Stimulated activated CD4-positive, alpha-beta T cell treated with anti-CD3 and anti-CD28 coated beads, TNF-alpha, amount 100 ng/mL, for 24 hours (primary cell): ENCODE measurements at places on chromosomes 6 and 20.

DNA sequence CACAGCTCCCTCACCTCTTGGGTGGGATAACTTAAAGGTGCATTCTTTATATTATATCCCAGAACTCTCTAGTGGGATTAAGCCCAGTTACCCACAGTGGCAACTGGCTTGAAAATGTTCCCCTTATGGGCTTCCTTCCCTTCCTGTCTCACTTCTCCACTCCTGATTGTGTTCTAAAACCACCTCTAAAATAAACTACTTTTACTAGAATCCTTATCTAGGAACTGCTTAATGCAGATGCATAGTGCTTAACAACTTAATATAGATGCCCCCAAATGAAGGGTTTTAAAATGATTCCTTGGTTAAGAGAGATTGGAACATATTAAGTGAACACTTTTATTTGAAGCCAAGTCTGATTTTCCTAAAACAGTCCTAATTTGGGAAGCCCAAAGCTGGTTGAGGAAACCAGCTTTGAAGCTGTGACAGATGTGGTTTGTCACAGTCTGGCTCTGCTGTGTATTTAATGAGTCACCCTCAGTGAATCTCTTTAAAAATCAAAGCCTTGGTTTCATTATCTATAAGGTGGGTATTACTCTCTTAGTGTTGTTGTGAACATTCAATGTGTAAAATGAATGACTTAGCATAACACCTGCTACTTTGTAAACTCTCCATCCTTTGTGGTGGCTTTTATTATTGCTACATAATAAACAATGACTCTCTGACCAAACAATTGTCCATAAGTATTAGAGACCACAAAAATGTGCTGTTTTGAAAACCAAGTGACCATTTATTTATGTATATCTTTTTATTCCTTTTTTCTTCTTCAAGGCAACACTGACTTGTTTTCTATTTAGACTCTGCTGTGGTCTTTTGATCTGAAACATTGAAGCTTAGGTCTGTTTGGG lies 24.4 kb downstream of the PLCB1 start:
- no peak for DNase-seq

- DNase-seq = no peak
Measured at GRCh38 chr6:55290736-55291135, 36.5 kb upstream of the GFRAL start.

GRCh38 chr6:73234733-73235132 lies 9.4 kb upstream of the KHDC1L start:
- DNase-seq = no peak

- DNase-seq = no peak
Measured at GRCh38 chr20:23159256-23159946, 73.3 kb upstream of the CD93 start.

DNA sequence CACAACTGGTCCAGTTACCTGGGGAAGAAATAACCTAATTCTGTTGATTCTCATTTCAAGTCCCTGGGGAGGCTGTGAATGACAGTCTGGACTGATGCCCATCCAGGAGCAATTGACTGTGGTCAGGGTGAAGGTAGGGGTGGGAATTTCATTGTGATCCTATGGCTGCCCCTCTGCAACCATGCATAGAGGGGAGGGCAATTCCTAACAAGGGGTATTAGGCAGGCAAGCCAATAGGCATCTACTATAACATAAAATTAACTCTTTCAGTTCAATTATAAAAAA lies 44.0 kb upstream of the TRAM2 start:
- no peak for DNase-seq

DNA sequence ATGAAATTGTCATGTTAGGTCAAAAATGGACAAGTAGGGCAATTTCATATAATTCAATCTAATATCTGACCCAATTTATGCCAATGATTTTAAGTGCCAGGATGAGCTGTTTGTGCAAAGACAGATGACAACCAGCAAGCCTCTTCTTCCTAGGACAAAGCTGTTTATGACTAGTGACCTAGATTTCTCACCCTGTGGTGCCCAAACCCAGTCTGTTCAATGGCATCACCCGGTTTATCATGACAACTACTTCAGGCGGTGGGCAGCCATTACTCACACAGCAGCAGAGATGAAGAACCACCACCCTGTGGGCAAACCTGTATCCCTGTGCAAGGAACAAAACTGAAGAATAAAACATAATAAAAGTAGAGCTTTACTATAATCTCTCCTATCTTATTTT lies 59.0 kb downstream of the MAP7 start:
- DNase-seq = no peak

- no peak for DNase-seq
Measured at GRCh38 chr6:130771741-130772140, 55.5 kb upstream of the SMLR1 start.

- no peak for DNase-seq
Measured at GRCh38 chr20:31687777-31688176, 34.9 kb downstream of the BCL2L1 start.

DNA sequence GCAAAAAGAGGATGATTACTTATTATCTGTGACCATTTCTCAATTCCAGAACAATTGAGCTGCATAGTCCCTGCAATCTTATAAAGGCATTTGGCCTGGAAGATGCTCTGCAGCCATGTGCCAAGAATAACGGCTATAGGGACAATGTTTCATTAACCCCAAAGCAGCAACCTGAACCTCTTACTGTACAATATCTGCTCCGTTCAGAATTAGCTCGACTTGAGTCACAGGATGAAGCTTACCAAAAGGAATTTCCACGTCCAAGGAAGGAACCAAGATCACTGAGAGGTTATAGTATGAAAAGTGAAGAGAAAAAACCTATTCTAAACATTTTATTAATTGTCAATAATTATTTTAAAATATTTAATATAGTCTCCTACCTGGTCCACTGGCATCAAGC lies 167.3 kb upstream of the GMDS start:
- no peak for DNase-seq

- DNase-seq = no peak
Measured at GRCh38 chr6:116352515-116353471, 18.0 kb upstream of the DSE start.

GRCh38 chr6:74510878-74511277 lies 695.0 kb downstream of the COL12A1 start:
- no peak for DNase-seq

DNA sequence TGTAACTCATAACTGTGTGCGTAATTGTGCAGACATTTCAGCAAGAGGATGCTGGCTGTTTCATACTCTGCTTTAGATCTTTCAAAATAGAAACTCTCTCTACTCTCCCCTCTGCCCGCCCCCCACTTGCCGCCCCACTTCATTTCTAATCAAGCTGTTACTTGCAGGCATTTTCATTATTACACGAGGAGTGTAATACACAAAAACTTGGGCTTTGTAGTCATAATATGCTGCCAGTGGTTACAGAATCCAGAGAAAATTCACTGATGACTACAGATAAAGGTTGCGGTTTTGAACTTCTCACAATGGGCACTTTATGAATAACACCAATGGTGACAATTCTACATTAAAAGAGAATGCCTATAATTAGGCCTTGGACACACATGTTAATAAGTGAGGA lies 194.0 kb upstream of the POU3F2 start:
- no peak for DNase-seq

DNA sequence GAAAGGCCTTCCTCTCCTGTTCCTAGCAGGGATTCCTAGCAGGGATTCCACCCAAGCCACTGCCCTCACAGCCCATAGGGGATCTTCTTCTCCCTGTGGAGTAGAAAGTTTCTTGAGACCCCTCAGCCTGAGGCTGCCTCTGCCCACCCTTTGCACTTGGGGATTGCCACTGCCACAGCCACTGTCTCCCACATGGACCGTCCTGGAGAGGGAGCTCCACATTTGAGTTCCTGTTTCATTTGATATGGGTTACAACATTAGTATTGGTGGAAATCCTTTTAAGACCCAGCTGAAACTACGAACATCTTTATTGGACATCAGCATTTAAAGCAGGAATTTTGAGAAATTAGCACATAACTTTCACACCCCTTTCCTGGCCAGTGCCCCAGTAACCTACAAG lies 25.6 kb downstream of the HLA-G start:
- DNase-seq = no peak

- no peak for DNase-seq
Measured at GRCh38 chr20:37238935-37239451, 22.6 kb downstream of the GHRH start.

DNA sequence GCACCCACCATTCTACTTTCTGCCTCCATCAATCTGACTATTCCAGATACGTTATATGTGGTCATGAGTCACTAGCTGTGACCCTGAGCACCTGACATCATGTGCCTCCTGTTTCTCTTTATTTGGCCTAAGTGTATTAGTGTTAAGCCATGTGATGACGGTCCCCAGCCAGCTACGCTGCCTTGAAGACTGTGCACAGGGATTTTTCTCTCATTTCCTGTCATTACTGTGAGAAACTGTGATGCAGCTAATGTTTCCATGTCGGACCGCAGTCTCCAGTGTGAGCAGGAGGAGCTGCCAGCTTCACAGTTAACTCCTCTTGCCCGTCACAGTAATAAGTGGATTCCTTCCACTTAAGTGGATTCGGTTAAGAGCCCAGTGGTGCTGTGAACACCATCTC lies 9.9 kb upstream of the SPATS1 start:
- DNase-seq = no peak

DNA sequence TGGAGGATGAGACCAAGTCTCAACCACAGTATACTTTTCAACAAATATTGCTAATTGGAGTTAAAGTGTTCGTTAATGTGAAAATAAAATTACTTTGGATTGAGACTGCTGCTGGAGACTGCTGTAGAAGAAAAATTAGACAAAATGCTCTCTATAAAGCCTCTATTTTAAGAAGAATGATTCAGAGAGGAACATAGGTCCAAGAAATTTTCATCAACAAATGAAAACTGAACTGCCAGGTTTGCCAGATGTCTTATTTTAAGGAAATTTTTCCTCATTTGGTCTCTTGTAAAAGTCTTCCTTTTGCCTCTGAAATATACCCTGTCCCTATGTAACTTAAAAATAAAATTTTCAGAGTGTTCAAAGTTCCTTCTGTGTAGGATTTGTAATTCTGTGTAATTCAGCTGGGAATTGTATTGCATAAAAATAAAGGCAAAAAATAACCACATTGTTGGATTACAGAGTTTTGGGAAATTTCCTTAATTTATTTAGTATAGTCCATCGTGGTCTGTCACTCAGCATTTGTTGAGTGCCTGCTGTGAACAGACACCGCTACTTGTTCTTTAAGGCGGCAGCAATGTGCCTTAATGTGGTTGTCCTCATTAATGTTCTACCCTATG lies 27.4 kb downstream of the ANKS1A start:
- no peak for DNase-seq

- DNase-seq = no peak
Measured at GRCh38 chr6:35272005-35272404, 12.5 kb downstream of the ZNF76 start.

DNA sequence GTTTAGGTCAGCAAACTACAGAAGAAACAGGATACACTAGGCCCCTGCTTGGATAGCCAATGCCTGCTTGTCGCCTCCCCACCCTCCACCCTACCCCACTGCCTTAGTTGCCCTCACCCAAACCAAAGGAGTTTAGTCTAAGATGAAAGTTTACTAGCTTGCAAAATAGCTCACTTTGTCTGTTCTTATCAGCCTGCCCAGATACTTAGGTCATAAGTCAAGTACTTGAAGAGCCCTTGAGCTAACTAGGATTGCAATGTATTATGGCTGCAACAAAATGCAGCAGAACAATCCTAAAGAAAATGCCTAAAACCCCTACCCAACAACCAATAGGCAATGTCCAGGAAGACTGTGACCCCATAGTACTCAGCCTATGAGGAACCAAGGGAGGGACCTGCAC lies 7.3 kb upstream of the ENTPD6 start:
- no peak for DNase-seq

DNA sequence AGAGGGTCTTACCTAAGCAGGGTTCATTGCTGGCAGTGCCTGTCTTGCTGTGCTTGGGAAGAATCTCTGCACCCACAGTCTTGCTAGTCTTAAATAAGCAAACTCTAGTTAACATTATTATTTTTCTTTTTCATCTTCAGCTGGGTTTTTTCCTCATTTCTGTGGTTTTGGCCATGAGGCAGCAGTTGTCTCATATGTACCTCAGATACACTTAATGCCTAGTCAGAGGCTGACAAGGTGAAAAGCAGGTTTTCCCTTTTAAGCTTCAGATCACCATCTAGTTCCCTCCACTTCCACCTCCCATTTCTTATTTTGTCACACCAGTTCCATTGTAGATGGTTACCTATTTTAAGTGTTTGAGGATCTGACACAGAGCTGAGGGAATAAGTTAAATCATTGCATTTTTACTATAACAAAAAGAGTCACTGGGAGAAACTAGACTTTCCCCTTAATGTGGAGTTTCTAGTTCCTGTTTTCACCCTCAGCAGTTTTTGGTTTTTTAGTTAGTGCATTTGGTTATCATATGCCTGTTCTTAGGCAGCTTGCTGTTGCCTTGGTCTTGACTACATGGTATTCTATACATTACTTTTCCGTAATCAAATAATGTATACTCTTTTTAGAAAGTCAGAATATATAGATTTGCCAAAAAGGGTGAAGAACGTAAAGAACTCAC lies 46.0 kb downstream of the AFDN start:
- DNase-seq = no peak

DNA sequence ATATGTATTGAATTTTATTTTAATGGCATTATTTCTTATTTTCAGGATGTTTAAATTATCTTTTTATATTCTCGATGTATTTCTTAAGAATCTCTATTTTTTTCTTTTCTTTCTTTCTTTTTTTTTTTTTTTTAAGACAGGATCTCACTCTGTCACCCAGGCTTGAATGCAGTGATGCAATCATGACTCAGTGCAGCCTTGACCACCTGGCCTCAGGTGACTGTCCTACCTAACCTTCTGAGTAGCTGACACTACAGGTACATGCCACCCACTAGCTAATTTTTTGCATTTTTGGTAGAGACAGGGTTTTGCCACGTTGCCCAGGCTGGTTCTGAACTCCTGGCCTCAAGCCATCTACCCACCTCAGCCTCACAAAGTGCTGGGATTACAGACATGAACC lies 143.8 kb upstream of the LAMA2 start:
- DNase-seq = no peak

DNA sequence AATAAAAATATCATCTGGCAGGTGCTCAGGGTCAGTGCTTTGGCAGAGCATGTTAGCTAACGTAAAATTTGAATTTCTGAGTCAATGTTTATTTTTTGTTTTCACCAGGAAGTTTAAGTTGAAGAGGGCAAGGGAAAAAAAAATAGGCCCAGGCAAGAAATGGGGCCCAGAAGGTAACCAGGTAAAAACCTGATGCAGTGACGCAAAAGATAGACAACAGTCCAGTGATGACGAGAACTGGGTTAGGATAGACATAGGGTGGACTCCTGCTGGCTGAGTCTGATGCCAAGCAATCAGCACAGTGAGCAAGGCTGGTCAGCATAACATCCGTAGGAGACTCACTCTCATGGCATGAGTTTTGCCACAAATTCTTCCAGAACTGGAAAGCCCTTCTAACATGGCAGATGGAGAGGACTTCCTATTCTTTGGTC lies 42.2 kb downstream of the ZHX3 start:
- DNase-seq = no peak

- no peak for DNase-seq
Measured at GRCh38 chr6:31243508-31243907, 28.4 kb downstream of the HLA-C start.

- DNase-seq = no peak
Measured at GRCh38 chr20:35344354-35344837, 52.2 kb upstream of the FAM83C start.

GRCh38 chr6:131692031-131692430 lies 9.2 kb downstream of the OR2A4 start:
- no peak for DNase-seq

GRCh38 chr6:90131614-90132423 lies 164.8 kb downstream of the BACH2 start:
- DNase-seq = no peak
